ENCODE measurements at places on chromosomes 5 and 9. TPM values are rescaled to one million over a fixed set of nuclear protein-coding genes. Genes with fewer than 3 reads are reported as not detected.

GRCh38 chr9:128056887-128057723 lies 10.0 kb downstream of the NAIF1 start:
- peaks cover 24% of the 10 kb centered on the region for H3K4me1 ChIP-seq
- no peaks in the 10 kb centered on the region for H3K27me3 ChIP-seq
- H3K4me3 ChIP-seq: no peak overlapping the region
- H3K36me3 ChIP-seq: no peaks in the 10 kb centered on the region
- DNase-seq: peak; percentile 76

DNA sequence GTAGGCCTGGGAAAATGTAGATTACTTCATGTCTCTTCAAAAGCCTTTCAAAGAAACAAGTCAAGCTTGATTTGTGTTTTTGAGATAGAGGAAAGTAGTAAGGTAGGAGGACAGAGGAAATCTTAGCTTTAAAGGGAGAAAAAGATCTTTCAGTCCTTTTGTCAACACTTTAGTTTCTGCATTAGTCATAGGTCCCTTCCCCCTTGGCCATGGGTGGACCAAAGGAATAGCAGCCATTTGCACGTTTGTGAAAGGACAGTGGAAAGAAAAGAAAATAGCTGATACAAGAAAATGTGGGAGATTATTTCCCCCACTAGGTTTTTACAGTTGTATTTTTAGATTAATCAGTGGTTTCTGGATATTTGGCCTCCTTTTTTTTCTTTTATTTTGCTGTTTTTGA lies 121.9 kb upstream of the GRHPR start:
- DNase-seq: no peak
- H3K27me3 ChIP-seq: no peaks in the 10 kb centered on the region
- H3K4me3 ChIP-seq: no peak overlapping the region
- H3K36me3 ChIP-seq: no peaks in the 10 kb centered on the region
- no peaks in the 10 kb centered on the region for H3K4me1 ChIP-seq

DNA sequence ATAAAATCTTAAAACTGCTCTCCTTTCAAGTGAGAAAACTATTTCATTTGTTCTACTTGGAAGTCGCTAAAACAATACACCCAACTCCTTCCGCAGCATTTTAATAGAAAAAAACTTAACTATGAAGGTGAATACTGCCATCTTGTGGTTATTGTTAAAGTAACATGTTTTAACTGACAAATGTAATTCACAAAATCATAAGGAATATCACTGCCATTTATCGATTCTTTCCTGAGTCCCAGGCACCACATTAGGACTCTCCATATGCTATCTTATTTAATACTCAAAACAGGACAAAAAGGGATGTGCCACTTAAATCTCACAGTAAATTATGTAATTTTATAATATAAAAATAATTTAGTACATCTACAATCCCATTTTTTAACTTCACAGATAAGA lies 130.5 kb upstream of the ITGA1 start:
- H3K36me3 ChIP-seq: no peaks in the 10 kb centered on the region
- no peak overlapping the region for H3K27ac ChIP-seq
- no peaks in the 10 kb centered on the region for H3K4me1 ChIP-seq

DNA sequence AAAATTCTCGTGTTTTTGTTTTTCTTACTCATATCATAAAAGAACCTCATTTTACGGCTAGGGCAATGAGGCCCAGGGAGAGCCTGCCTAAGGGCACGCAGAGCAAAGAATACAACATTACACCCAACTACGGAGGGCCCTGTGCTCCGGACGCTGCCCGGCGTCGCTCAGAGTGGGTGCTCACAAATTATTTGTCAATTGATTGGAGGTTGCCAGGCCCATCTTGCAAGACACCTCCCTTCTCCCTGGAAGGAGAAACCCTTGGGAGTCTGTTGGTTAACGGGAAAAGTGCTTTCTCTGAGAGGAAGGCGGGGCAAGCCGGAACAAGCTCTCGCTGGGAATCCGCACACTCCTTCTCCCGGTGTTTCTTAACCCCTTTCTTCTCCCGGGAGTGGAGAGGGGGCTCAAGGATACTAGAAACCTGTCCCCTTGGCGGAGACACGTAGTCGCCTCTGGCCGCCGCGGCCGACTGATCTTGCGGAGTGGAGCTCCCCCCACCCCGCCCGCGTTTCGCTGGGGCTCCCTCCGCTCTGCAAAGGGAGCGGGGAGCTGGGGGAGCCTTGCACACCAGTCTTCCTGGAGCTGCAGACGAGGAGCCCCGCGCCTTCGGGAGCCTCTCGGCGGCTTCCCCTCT lies 599.3 kb upstream of the SGCD start:
- H3K27me3 ChIP-seq: peaks cover 100% of the 10 kb centered on the region
- H3K4me1 ChIP-seq: peaks cover 3% of the 10 kb centered on the region
- no peaks in the 10 kb centered on the region for H3K36me3 ChIP-seq
- peak overlapping the region; percentile 74 for H3K4me3 ChIP-seq

GRCh38 chr5:123209502-123210027 lies 120.5 kb downstream of the PRDM6 start:
- no peak for DNase-seq
- no peak overlapping the region for H3K4me3 ChIP-seq
- no peaks in the 10 kb centered on the region for H3K27me3 ChIP-seq
- no peak overlapping the region for H3K27ac ChIP-seq
- peaks cover 3% of the 10 kb centered on the region for H3K4me1 ChIP-seq
- H3K36me3 ChIP-seq: no peaks in the 10 kb centered on the region

DNA sequence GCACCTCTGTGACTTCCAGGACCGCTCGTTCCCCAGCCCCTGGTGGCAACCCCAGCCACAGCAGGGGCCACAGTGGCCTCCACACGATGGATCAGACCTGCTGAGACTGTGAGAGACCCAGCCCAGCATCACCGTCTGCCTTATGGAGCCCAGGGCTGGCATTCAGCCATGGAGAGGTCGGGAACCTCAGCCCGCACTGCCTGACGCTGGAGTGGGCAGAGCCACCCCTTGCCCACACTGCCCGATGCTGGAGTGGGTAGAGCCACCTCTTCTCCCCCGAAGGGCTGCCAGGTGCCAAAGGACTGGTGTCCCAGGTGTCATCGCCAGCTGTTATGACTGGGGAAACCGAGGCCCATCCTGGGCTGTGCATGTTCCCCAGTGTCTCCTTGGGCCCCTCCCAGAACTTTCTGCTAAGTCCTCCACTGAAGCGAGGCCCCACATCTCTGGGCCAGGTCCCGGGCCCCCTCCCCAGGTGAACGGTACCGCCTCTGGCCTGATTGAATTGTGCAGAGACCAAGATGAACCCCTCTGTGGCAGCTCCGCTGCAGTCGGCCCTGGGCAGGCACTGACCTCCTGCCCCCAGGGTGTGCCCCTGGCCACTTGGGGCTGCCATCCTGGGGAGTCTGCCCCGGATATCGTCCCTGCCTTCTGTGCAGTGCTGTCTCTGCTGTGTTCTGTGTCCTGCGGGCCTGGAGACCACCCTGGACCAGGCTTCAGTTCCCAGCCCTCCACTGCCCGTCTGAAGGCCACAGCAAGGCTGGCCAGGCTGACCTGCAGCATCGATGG lies 137.1 kb downstream of the ADAMTS2 start:
- no peak overlapping the region for H3K4me3 ChIP-seq
- H3K27me3 ChIP-seq: no peaks in the 10 kb centered on the region
- no peaks in the 10 kb centered on the region for H3K36me3 ChIP-seq
- no peak for DNase-seq

DNA sequence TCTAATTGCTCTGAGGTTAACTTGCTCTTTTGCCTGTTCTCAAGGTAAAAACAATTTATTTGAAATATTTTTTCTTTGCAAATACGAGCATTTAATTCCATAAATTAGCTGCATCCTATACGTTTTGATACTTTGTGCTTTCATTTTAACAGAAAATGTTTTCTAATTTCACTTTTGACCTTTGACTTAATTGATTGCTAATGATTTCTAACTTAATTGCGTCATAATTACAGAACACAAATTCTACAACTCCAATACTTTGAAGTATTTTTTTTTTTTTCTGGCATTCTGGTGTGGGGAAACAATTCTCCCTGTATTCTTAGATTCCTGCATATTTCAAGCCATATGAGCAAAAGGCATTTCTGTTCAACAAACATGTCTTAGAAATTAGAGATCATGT lies 134.0 kb downstream of the ISOC1 start:
- no peaks in the 10 kb centered on the region for H3K36me3 ChIP-seq
- H3K4me1 ChIP-seq: no peaks in the 10 kb centered on the region
- DNase-seq: no peak
- H3K4me3 ChIP-seq: no peak overlapping the region
- no peak overlapping the region for H3K27ac ChIP-seq

SVEP1 gene
- 0.44 TPM for total RNA-seq

LCN15 gene
- total RNA-seq: 1.2 TPM

Data from endodermal cell (in vitro differentiated cells).